Mammary epithelial cell (primary cell): ENCODE measurements at places on chromosomes 16 and 17. TPM values are rescaled to one million over a fixed set of nuclear protein-coding genes. Genes with fewer than 3 reads are reported as not detected.

- peak; percentile 5 for DNase-seq
Measured at GRCh38 chr16:83653785-83654184, 154.0 kb upstream of the HSBP1 start.

DNA sequence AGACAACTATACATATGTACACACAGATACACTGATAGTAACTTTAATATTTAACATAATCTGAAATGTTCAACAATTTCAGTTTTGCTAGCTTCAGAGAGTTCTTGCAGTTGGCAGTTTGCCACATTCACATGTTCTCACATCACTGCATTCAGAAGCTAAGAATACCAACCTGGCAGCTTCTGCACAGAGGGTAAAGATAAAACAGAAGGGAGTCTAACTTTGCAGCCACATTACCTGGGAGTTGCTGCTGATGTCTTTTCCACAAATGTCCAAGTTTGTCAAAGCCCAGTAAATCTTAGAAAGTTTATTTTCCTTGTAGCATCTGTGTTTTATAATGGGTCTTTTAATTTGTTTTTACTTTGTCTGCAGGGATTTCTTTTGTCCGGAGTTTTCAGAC, 332.0 kb downstream of the BCAS3 start:
- no peak for DNase-seq

DNA sequence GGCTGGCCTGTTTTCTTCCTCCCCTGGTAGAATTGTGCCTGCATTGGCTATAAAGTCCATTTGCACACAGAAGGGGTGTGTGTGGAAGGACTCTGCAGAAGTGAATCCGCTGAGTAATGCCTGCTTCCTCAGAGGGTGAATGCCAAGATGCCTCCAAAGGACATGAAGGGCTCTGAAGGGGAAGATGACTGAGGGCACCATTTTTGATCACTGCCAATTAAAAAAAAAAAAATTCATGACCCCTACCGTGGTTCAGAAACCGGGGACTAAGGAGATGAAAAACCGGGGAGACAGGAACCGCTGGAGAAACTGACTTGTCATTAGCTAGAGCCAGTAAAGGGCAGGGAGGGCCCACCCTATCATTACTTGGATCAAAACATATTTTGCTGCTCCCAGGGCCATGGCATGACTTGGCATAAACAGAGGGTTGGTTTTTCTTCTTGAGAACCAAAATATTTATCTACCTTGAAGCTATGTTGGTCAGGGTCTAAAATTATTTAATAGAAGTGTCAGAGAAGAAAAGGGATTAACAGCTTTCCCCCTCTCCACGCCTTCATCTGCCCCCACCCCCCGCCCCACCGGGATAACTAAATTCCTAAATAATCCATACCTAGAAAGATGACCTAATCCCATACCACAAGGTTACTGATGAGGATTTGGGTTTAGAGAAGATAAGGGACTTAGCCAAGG, 3.6 kb upstream of the USP7 start:
- no peak for DNase-seq

- DNase-seq = peak; percentile 53
Measured at GRCh38 chr17:63446753-63447470, 806 bp upstream of the CYB561 start.

DNA sequence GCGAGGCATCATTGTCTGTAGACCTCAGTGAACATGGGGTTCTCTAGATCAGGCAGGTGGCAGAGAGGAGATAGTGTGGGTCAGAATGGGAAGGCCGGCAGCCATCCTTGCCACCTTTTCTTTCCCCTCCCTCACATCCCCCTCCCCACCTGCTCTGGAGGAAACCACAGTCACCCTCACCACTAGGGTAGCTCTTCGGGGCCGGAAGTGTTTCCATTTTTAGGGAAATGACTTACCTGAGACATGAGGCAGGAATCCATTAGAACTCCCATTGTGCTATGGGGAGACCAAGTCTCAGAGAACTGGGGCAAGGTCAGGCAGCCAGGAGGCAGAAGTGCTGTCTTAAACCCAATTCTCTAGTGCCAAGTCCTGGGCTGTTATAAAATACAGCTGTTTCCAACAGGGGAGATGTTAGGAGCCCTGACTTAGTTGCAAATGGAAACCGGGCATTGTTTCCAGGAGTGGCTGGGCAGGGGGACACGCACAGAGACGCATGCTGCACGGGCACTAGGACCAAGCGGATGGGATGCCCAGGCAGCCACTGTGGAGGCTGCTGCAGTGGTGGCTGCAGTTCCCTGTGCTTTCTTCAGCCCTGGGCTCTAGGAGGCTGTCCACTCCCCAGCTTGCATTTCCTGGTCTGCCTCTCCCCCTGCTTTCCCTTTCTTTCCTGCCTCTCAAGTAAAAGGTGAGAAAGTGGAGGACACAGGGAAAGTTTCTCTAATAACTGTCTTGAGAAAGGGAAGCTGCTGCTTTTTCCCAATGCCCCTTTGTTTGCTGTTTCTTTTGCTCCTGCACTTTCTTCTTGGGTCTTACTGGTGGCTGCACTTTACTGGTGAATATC, 2.8 kb downstream of the HAS3 start:
- no peak for DNase-seq

DNA sequence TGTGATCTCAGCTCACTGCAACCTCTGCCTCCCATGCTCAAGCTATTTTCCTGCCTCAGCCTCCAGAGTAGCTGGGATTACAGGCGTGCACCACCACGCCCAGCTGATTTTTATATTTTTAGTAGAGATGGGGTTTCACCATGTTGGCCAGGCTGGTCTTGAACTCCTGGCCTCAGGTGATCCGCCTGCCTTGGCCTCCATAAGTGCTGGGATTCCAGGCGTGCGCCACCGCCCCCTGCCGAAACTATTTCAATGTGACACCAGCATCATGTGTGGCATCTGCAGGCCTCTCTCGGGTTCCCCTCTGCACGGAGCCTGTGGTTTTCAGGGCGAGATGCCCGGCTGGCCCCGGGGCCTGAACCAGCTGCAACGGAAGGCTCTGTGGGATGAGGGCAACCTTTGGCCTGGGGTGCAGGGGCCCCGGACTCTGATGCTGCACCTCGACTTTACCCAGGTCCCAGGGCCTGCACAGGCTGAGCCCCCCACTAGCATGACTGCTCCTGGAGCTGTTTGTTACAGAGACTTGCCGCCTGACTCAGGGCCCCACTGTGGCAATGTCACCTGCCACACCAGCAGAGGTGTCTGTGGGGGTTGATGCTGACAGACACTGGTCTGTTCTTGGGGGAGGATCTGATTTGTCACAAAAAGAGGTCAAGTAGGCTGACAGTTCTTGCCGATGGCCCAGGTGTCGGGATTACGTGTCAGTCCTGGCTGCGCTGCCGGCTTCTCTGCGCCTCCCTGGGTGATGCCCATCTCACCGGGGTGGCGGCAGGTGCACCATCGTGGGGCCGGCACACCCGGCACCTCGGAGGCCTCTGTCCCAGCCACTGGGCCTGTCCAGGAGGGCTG, 8.6 kb upstream of the TEX19 start:
- DNase-seq = no peak

- no peak for DNase-seq
Measured at GRCh38 chr17:41284043-41284442, 8.5 kb downstream of the KRTAP9-7 start.

GRCh38 chr16:81861915-81862314, 82.8 kb downstream of the PLCG2 start:
- no peak for DNase-seq

- no peak for DNase-seq
Measured at GRCh38 chr17:46151762-46152161, 41.5 kb downstream of the KANSL1 start.

GRCh38 chr17:38900978-38901656, 24.3 kb upstream of the LASP1NB start:
- DNase-seq = peak; percentile 95

The GALK1 gene
- total RNA-seq = 1.5 TPM

The MYH4 gene
- total RNA-seq = not detected in 2 replicates

The IRF8 gene
- not detected in 2 replicates for total RNA-seq

The CHTF18 gene
- 20.8 and 54.5 TPM in 2 replicates for total RNA-seq

The NECAB2 gene
- not detected for total RNA-seq

The PPY gene
- total RNA-seq = not detected

The NOMO2 gene
- 119 TPM for total RNA-seq

The OTOP2 gene
- 0.21 and 0.28 TPM in 2 replicates for total RNA-seq
